ENCODE measurements at places on chromosomes 13 and 19.

GRCh38 chr19:56083668-56084067, 37.4 kb downstream of the ZNF787 start:
- DNase-seq = no peak

GRCh38 chr19:53130506-53130905, 2.2 kb downstream of the ZNF415 start:
- no peak for DNase-seq

DNA sequence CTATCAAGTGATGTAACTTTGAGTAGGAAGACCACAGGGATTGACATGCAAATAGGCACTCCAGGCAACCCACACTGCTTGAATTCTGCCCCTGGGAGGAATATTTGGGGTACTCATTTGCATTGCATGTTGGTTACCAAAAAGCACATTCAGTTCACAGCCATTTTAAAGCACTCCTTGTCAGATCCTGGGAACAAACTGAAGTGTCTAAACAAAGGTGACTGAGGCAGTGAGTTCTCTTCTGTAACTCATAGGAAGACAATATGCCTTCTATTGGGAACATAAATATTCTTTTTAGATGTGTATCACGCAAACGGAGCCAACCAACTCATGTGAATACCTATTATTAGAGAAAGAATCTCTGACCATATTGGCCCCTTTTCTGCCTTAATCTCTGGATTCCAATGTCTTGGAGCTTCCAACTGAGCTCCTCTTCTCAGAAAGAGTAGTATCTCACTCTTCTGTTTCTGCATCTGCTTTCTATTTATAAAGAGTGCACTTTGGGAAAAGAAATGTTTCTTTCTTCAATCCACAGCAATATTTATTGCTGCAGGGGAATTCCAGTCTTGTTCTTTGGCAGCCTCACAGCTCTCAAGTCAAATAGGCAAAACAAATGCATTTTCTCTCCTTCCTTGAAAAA, 125.7 kb upstream of the NBEA start:
- DNase-seq = no peak

GRCh38 chr19:10760273-10760944, 42.5 kb downstream of the DNM2 start:
- DNase-seq = peak; percentile 57

DNA sequence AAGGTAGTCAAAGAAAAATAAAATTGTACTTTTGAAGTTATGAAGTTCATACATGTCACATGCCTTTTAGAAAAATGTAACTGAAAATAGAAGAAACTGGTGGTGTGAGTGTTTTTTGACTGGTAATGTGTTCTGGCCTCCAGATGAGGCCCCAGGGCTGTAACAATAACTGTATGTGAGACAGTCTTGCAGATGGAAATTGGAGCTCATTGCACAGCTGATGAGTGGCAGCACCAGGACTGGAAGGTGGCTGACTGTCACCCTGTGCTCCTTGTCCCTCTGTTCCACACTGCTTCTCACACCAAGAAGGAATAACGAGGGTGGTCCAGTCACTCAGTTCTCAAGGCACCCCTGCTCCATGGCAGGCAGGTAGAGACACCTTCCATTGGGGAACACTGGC, 215.6 kb downstream of the SLC7A1 start:
- DNase-seq = no peak

DNA sequence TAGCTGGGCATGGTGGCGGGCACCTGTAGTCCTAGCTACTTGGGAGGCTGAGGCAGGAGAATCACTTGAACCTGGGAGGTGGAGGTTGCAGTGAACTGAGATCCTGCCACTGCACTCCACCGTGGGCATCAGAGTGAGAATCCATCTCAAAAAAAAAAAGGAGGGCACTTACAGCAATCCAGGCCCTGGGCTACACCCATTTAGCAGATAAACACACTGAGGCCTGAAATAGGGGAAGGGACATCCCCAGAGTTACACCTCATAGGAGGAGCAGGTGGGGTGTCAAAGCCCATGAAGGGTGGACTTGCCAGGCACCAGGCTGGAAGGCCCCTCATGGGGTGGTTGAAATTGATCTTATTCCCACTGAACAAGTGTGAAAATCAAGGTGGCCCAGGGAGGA, 13.9 kb upstream of the PLAUR start:
- DNase-seq = no peak

GRCh38 chr13:111604097-111604496, 283.7 kb downstream of the TEX29 start:
- DNase-seq = no peak

DNA sequence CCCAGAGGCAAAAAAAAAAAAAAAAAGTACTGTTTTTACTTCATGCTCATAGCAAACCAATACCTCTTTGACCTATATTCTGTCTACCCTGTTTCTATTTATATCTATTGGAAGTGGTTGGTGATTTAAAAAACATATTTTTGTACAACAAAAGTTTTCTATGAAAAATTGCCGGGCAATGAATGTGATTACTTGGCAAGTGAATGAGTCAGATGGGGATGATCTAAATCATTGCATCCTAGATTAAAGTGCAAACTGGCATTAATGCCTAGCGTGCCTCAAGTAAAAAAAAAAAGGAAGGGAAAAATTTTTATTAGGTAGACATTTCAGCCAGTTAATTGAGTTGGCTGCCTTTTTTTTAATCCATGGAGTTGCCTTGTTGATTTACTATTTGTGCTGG, 500.6 kb downstream of the KCTD12 start:
- no peak for DNase-seq

DNA sequence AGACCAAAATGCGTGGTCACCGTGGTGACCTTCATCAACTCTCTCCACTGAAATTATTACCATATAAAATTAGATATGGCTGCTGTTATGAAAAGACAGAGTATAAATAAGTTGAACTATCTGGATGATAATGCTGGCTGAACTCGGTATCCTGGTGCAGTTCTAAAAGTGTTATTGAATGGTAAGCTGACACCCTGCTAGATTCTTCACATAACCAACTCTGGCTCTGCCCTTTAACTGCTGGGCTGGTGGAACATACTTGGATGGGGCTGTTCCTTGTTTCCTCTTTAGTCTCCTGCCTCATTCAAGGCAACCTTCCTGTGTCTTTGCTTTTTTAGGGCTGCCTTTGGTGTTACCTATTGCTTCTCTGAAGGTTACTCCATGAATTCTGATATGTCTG, 106.9 kb downstream of the FGF9 start:
- DNase-seq = no peak

DNA sequence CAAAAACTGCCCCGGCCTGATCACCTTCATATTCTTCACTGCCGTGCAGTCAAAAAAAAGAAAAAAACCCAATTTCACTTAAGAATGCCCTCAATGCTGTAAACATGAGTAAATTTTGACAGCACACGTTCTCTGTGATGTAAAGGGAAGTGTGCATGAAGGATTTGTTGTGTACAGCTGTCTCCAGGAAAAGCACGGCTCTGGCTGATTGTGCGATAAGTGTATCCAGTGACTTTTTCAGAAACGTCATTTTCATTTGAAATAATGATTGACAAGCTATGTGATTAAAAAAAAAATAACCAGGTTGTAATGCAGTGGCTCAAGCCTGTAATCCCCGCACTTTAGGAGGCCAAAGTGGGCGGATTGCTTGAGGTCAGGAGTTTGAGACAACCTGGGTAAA, 39.6 kb downstream of the ANKRD10 start:
- DNase-seq = no peak

GRCh38 chr13:104315606-104316005, 1249.4 kb upstream of the SLC10A2 start:
- no peak for DNase-seq

- peak; percentile 80 for DNase-seq
Measured at GRCh38 chr19:55080121-55080967, 4.7 kb downstream of the EPS8L1 start.

- no peak for DNase-seq
Measured at GRCh38 chr19:39814595-39814994, 19.4 kb downstream of the DYRK1B start.

GRCh38 chr13:57253551-57253950, 86.6 kb downstream of the PRR20E start:
- no peak for DNase-seq

DNA sequence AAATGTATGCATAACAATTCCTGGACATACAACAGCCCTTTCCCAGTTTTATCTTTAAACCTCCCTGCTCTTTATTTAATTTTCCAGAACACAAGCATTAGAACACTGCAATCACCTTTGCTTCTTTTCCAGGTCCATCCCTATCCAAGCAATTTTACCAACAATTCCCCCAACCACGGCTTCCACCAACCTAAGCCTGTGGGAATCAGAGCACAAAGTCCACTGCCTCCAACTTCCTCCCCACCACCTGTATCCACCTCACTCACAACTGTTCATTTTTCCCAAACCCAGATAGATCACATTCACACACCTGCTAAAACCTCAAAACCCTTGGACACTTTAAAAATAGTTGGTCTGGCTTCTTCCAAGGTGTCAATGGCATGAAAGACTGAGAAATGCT, 39.5 kb downstream of the FOXO1 start:
- DNase-seq = no peak

- no peak for DNase-seq
Measured at GRCh38 chr19:4568886-4569285, 9.4 kb upstream of the SEMA6B start.

- no peak for DNase-seq
Measured at GRCh38 chr13:78228211-78228610, 309.6 kb upstream of the EDNRB start.

DNA sequence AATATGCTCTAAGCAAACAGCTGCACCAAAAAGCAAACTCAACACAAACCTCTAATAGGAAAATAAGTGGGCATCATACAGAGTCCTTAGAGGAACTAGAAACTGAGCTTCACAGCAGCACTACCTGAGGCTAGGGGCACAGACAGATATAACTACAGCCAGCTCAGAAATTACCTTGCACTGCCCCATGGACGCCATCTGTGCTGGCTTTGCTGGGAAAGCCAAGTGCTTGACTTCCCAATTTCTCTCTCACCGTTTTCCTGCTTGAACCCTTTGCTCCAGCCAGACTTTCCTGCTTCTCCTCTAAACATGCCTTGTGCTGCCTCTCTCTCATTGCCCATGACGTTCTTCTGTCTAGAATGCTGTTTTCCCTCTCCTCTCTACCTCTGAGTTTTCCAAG, 29.3 kb downstream of the MTUS2 start:
- DNase-seq = no peak

DNA sequence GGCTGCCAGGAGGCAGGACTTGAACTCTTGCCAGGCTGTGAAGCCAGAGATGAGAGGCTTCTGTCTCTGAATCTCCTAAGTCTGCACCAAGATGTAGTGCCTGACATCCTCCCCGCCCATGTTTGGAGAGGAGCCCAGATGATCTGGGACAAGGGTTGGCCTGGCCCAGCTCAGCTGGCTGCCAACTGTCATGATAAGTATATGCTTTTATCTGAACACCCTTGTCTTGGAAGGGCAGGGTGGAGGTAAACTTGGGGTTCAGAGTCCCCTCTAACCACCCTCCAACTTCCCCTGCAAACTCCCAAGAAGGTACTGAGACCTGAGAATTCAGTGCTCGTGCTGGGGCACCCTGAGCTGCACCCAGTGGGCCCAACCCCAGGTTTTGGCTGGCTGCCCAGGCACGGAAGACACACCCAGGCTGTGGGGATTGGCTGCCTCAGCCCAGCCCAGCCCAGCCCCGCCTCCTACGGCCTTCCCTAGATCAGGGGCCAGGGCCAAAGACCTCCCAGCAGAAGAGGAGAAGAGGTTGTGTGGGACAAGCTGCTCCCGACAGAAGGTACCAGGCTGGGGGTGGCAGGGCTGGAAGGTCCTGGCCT, at the start of gene CYP4F12:
TSS of gene CYP4F12 (plus strand) at position 508 of the 596 bp plus-strand sequence. CDS start 443 bp downstream, outside the sequence.
- peak; percentile 40 for DNase-seq

GRCh38 chr13:40963927-40964326, 55.2 kb downstream of the ELF1 start:
- DNase-seq = no peak

DNA sequence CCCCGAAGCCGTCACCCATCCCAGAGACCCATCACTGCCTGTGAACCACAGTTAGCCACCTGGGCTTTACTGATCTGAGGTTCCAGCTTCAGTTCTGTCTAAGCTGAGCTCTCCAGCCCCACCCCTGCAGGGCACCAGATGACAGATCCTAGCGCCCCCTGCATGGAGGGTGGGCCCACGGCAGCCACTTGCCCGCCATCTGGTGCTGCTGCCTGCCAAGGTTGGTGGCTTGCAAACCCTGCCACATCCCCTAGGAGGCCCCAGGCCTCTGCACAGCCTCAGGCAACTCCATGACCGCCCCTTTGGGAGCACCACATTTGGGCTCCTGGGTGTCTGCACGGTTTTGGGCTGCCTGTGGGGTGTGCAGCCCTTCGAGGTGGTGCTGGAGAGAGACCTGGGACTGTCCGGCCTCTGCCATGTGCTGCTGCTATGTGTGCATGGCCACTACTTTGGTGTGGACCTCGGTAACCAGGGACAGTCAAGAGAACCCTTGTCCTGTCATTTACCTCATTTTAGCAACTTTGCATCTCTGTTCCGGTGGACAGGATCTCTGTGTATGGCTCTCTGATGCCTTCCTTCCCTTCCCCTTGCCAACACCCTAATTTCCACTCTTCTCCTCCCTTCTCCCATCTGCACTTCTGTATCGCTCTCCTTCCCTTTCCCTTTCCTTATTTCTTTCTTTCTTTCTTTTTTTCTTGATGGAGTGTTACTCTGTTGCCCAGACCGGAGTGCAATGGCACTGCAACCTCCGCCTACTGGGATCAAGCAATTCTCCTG, 17.4 kb upstream of the SDHAF1 start:
- DNase-seq = peak; percentile 37

DNA sequence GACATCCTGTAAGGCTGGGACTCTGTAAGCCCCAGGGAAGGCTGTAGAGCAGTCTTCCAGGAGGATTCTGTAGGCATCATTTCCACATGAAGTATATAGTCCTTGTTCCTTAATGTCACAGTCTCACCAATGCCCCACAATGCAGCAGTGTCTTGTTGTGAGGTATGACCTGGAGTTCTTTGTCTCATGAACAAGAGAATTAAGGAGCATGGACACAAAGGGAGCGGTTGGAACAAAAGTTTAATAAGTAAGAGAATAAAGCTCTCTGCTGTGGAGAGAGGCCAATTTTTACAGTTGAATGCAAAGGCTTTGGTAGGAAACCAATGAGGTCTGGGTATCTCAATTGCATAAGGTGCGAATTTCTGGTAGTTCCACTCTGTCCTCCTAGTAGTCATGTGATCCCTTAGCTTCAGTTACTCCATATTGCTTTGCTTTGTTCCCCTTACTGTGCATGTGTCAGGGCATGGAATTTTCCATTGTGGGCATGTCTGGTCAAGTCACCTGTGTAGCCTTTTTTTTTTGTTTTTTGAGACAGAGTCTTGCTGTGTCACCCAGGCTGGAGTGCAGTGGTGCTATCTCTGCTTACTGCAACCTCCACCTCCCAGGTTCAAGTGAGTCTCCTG, 124.3 kb upstream of the TMTC4 start:
- no peak for DNase-seq

- DNase-seq = no peak
Measured at GRCh38 chr13:110396913-110397381, 89.9 kb downstream of the COL4A2 start.

DNA sequence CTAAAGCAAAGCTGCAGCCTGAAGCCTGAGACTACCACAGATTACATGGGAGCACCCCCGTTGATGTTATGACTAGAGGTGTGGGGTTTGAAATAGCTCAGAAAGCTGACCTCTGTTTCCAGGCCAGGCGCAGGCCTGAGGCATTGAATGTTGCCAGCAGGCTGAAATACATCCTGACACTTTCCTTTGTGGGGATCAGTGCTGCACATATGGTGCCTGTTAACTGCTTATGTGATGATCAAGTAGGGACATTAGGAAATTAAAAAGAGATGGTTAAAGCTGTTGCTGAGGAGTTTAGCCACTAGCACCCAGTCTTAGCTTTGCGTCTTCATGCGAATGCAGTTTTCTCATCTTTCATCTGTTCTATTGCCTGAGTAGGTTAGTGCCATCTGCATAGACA, 83.2 kb downstream of the CCNA1 start:
- no peak for DNase-seq

All from stimulated activated CD4-positive, alpha-beta T cell treated with anti-CD3 and anti-CD28 coated beads, Interleukin-15, amount 100 ng/mL, for 24 hours (primary cell).